Frontal cortex (tissue), 4 donors: ENCODE measurements at places on chromosomes 12 and 14.

DNA sequence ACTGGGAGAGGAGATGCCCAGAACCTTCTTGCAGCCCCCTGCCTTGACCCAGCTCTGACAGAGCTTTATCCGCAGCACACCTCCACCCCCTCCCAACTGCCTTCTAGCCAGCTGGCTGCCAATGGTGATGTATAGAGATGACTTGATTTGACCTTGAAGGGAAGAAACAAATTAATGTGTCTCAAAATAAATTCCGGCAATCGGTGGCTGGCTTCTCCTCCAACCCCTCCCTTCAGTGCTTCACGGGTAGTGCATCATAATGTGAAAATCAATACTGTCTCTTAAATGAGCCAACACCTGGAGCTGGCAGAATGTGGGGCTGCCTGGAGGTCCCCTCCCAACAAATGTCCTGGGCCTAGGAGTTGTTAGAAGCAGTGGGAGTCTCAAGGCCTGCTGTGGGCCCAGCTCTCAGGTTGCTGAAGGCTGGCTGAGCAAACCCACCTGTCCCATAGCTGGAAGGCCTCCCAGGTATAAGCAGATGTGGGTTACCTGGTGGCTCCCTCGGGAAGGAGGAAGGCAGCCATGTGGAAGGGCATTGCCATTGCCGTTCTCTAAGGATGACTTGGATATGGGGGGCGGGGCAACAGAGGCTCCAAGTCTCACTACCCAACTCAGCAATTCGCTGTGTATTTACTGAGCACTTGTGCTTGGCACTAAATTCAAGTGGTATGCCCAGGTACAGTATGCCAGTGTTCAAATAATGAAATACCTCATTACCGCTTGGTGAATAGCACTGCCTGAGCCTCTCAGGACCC, 23.2 kb downstream of the HSPB8 start:
- DNase-seq: no peak

DNA sequence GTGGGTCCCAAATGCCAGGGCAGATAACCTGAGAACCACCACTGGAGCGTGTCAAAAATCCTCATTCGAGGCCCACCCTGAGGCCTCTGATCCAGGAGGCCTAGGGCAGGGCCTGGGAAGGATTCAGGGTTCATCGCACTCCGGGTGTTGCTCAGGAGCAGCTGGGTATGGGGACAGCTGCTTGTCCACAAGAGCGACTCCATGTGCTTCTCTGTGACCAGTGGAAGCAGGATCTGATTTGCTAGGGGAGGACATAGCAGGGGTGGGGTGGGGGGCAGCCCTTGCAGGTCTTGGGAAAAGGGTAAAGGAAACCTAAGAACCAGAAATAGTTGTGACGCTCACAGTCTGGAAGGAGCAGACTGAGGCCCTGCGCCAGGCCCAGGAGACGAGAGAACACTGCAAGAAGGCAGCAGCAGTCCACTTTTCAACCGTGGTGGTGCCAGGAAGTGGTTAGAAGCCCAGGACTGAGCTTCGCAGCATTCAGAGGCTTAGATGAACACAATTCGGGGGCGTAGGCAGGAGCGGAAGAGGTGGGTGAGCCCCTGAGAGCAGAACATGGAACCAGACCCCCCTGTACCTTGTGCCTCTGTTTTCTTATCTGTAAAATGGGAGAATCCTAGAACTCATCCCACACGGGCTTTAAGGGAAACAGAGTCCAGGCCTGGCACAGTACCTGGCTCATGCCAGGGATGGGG, 33.7 kb downstream of the ITPK1 start:
- DNase-seq: no peak

- DNase-seq: no peak
These were observed 15.4 kb upstream of the OAS1 start for GRCh38 chr12:112891093-112892024.

DNA sequence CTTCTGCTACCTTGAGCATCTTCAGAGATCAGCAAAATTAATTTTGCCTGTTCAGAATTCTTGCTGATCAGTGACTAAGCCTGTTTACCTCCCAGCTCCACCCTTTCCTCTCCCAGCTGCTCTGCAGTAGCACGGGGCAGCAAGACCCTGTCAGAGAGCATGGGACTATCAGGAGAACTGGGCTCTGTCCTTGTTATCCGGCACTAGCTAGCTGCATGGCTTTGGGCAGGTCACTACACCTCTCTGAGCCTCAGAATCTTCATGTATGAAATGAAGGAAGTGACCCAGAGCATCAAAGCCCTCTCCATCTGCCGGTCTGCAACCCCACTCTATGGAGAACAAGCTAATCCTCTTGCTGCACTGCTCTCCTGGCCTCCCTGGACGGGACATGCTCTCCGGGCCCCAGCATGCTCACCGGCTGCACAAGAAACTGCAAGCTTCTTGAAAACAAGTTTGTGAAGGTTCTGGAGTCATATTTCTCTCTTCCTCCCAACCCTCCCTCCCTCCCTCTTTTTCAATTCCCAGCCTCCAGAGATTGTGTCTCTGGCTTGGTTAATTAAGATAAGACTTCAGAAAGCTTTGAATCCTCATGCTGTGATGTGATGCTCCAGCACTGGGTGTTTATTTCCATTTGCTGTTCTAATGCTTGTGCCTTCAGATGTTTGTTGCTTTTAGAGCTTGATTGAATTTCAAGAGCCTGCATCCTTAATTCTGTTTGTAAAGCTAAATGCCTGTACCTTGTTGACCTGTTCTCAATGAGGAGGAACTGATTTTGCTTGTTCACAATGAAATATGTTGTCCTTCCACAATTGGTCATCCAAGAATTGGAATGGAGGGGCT, 101.1 kb downstream of the CRACR2A start:
- no peak for DNase-seq

DNA sequence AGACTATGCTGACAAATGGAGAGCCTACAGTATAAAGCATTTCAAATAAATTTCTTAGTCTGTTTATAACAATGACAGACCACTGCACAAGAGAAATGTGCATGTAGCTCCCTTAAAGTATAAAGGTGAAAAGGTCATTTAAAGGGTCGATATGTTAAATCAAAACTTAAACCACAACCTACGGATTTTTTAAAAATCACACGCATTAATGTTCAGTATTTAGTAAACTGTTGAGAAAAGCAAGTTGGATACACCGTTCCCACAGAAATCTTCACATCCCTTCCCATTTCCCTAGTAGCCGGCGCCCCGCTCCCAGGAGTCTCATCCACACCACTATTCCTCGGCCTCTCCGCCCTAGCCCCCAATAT, 614 bp downstream of the FKBP3 start:
- DNase-seq: no peak
